Immature natural killer cell (primary cell): ENCODE measurements at places on chromosomes 1 and 21.
A peak's percentile ranks its signal among the peaks of the same experiment; 100 is the strongest.

DNA sequence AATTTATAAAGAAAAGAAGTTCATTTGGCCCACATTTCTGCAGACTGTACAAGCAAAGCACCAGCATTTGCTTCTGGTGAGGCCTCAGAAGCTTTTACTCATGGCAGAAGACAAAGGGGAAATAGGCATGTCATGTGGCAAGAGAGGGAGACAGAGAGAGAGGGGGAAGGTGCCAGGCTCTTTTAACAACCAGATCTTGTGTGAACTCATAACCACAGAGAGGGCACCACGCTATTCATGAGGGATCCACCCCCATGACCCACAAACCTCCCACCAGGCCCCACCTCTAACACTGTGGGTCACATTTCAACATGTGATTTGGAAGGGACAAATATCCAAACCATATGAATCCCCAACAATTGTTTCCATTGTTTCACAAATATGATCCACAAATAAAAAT, 467.9 kb downstream of the SIPA1L2 start:
- DNase-seq, result no peak
- H3K4me3 ChIP-seq, result no peak overlapping the region
- H3K27me3 ChIP-seq, result peaks cover 4% of the 10 kb centered on the region
- H3K4me1 ChIP-seq, result no peaks in the 10 kb centered on the region

- no peak overlapping the region for H3K4me3 ChIP-seq
- no peaks in the 10 kb centered on the region for H3K4me1 ChIP-seq
- no peak for DNase-seq
- H3K27me3 ChIP-seq, result peaks cover 3% of the 10 kb centered on the region
These were observed 560.5 kb downstream of the KIF26B start for GRCh38 chr1:245715291-245715701.

GRCh38 chr1:89596698-89597097, 36.2 kb upstream of the LRRC8C start:
- H3K4me3 ChIP-seq, result no peak overlapping the region
- no peaks in the 10 kb centered on the region for H3K4me1 ChIP-seq
- H3K27me3 ChIP-seq, result no peaks in the 10 kb centered on the region
- peaks cover 6% of the 10 kb centered on the region for H3K36me3 ChIP-seq
- no peak for DNase-seq
- no peak overlapping the region for H3K27ac ChIP-seq

GRCh38 chr1:81550753-81551152, 250.0 kb upstream of the ADGRL2 start:
- no peak overlapping the region for H3K4me3 ChIP-seq
- peaks cover 1% of the 10 kb centered on the region for H3K27me3 ChIP-seq
- H3K36me3 ChIP-seq, result no peaks in the 10 kb centered on the region
- no peak for DNase-seq
- H3K27ac ChIP-seq, result no peak overlapping the region

DNA sequence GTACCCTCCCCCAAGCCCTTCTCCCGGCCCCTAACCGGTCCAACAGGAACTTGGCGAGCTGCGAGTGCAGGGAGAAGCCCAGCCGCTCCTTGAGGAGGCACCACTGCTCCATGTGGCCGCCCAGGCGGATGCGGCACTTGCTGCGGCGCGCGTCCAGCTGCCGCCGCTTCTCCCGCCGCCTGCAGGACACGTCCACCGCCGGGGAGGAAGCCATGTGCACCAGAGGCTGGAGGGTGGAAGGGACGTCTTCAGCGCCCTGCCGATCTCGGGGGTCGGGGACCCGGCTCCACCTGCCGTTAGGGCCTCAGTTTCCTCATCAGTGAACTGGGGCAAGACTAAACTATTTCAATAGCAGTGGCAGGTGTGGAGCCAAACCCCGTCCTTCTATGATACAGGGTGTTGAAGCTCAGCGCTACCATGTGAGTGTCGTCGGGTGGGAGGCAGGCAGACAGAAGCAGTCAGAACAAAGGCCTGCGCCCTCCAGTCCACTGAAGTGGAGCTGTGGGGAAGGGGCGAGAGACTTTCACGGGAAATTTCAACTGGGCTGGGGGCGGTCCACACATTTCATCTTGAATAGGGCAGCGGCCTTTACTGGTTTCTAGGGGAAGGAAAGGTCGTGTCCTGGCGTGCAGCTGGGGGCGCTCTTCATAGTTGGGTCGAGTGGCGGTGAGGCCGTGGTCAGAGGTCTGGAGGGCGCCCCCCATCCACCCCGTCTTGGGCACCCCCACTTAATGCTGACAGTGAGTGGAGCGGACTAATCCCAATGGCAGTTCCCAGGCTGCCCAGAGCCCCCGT, 592 bp downstream of the ZNF692 start:
- H3K36me3 ChIP-seq, result no peaks in the 10 kb centered on the region
- peak overlapping the region; percentile 77 for H3K27ac ChIP-seq
- H3K4me1 ChIP-seq, result peaks cover 53% of the 10 kb centered on the region
- DNase-seq, result no peak
- peak overlapping the region; percentile 96 for H3K4me3 ChIP-seq

DNA sequence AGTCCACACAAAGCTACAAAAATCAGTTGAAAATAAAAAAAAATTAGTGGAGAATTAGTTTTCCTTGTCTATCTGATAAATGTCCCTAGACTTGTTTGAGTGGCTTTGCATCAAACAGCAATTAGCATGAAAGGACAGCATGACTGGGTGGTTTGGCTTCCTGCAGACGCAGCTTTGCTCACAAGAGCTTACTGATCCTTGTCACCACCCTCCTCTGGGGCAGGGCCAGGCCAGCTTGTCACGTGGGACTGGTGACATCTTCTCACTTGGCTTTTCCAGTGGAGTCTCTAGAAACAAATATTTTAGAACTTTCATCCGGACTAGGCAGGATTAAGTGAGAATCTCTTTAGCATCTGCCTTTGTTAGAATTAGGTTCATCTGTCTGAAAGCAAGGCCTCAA, 76.0 kb upstream of the OLIG2 start:
- H3K4me1 ChIP-seq, result peaks cover 9% of the 10 kb centered on the region
- no peak overlapping the region for H3K4me3 ChIP-seq
- DNase-seq, result no peak
- no peak overlapping the region for H3K27ac ChIP-seq
- H3K36me3 ChIP-seq, result peaks cover 7% of the 10 kb centered on the region

- no peaks in the 10 kb centered on the region for H3K4me1 ChIP-seq
- no peak for DNase-seq
- H3K4me3 ChIP-seq, result no peak overlapping the region
- H3K27ac ChIP-seq, result no peak overlapping the region
These were observed 83.3 kb downstream of the GABPA start for GRCh38 chr21:25818121-25818520.

GRCh38 chr1:25765923-25766589, 33.9 kb upstream of the SELENON start:
- H3K36me3 ChIP-seq, result no peaks in the 10 kb centered on the region
- DNase-seq, result no peak
- H3K4me3 ChIP-seq, result no peak overlapping the region
- H3K4me1 ChIP-seq, result no peaks in the 10 kb centered on the region
- no peaks in the 10 kb centered on the region for H3K27me3 ChIP-seq
- H3K27ac ChIP-seq, result peak overlapping the region; percentile 56

- H3K4me1 ChIP-seq, result no peaks in the 10 kb centered on the region
- H3K4me3 ChIP-seq, result no peak overlapping the region
- no peaks in the 10 kb centered on the region for H3K36me3 ChIP-seq
- H3K27ac ChIP-seq, result no peak overlapping the region
These were observed 243.5 kb downstream of the TGFB2 start for GRCh38 chr1:218588540-218589172.

DNA sequence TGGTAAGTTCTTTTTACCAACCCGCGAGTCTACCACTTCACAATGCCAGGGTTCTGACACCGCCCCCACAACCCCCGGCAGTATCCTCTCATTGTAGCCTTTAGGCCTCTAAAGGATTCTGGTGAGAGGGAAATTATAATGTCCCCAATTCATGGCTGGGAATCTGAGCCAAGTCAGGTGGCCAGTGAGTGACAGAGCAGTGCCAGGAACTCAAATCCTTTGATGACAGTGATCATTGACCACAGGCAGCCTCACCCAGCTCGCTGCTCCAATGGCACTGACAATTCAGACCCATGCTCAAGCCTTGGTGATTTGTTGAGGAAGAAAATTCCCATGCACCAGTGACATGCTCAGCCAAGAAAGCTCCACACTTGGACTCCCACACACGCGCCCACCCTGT, 63.4 kb upstream of the CSF1 start:
- DNase-seq, result no peak
- no peaks in the 10 kb centered on the region for H3K36me3 ChIP-seq
- no peak overlapping the region for H3K4me3 ChIP-seq
- H3K4me1 ChIP-seq, result no peaks in the 10 kb centered on the region

DNA sequence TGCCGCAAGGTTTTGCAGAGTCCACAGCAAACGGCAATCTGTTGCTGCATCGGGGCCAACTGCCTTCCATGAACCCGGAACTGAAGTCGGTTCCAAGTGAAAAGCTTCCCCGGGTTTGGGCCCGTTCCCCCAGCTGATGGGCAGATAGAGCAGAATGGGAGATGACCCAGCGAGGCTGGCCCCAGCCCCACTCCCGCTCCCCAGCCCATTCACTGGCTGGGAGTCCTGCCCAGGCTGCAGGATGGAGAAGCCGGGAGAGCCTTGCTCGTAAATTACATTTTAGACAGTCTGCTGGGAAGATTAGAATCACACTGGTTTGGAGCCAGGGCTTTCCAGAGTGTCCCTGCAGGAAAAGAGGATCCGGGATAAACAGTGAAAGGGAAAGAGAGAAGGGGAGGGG, 31.6 kb upstream of the PAX7 start:
- no peak overlapping the region for H3K4me3 ChIP-seq
- H3K4me1 ChIP-seq, result no peaks in the 10 kb centered on the region
- no peak for DNase-seq
- H3K36me3 ChIP-seq, result no peaks in the 10 kb centered on the region
- no peak overlapping the region for H3K27ac ChIP-seq

GRCh38 chr1:242623119-242623518, 98.6 kb upstream of the PLD5 start:
- H3K27ac ChIP-seq, result no peak overlapping the region
- no peak for DNase-seq
- no peaks in the 10 kb centered on the region for H3K36me3 ChIP-seq
- H3K4me3 ChIP-seq, result no peak overlapping the region
- peaks cover 2% of the 10 kb centered on the region for H3K27me3 ChIP-seq

- H3K36me3 ChIP-seq, result no peaks in the 10 kb centered on the region
- peak overlapping the region; percentile 98 for H3K27ac ChIP-seq
- peak overlapping the region; percentile 96 for H3K4me3 ChIP-seq
- H3K4me1 ChIP-seq, result peaks cover 49% of the 10 kb centered on the region
These were observed 104.5 kb upstream of the HNRNPU start for GRCh38 chr1:244968881-244969280.

GRCh38 chr21:20250337-20250736, 747.9 kb upstream of the NCAM2 start:
- no peak overlapping the region for H3K4me3 ChIP-seq
- H3K36me3 ChIP-seq, result no peaks in the 10 kb centered on the region
- no peak for DNase-seq
- H3K4me1 ChIP-seq, result no peaks in the 10 kb centered on the region
- no peaks in the 10 kb centered on the region for H3K27me3 ChIP-seq

- no peak overlapping the region for H3K27ac ChIP-seq
- DNase-seq, result no peak
- no peaks in the 10 kb centered on the region for H3K27me3 ChIP-seq
- no peaks in the 10 kb centered on the region for H3K36me3 ChIP-seq
- no peak overlapping the region for H3K4me3 ChIP-seq
- no peaks in the 10 kb centered on the region for H3K4me1 ChIP-seq
These were observed 1022.0 kb downstream of the NCAM2 start for GRCh38 chr21:22020221-22020620.

GRCh38 chr1:239418681-239419080, 32.3 kb downstream of the CHRM3 start:
- H3K4me1 ChIP-seq, result no peaks in the 10 kb centered on the region
- H3K27ac ChIP-seq, result no peak overlapping the region
- peaks cover 3% of the 10 kb centered on the region for H3K27me3 ChIP-seq
- H3K36me3 ChIP-seq, result no peaks in the 10 kb centered on the region

GRCh38 chr1:228434689-228435088, 18.0 kb upstream of the TRIM17 start:
- H3K27me3 ChIP-seq, result peaks cover 5% of the 10 kb centered on the region
- no peak overlapping the region for H3K27ac ChIP-seq
- H3K36me3 ChIP-seq, result no peaks in the 10 kb centered on the region
